Retinal pigment epithelial cell (primary cell): ENCODE measurements at places on chromosomes 2 and 18.

GRCh38 chr18:48111587-48111986, 181.1 kb upstream of the SMAD2 start:
- no peak for DNase-seq

DNA sequence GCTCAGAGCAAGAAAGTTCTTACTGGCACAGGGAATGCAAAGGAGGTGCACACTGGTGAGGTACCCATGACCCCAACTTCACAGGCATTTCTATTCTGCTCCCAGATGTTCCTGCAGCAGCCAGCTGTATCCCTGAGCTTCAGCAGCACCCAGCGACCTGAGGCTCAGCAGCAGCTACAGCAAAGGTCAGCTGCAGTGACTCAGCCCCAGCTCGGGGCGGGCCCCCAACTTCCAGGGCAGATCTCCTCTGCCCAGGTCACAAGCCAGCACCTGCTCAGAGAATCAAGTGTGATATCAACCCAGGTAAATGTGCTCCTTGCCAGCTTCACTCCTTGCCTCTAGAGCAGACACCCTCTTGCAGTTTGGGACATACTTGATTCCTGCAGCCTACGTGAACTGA, 14.1 kb upstream of the RPL31 start:
- no peak for DNase-seq

GRCh38 chr2:38380397-38381130, 3.5 kb upstream of the ATL2 start:
- no peak for DNase-seq

DNA sequence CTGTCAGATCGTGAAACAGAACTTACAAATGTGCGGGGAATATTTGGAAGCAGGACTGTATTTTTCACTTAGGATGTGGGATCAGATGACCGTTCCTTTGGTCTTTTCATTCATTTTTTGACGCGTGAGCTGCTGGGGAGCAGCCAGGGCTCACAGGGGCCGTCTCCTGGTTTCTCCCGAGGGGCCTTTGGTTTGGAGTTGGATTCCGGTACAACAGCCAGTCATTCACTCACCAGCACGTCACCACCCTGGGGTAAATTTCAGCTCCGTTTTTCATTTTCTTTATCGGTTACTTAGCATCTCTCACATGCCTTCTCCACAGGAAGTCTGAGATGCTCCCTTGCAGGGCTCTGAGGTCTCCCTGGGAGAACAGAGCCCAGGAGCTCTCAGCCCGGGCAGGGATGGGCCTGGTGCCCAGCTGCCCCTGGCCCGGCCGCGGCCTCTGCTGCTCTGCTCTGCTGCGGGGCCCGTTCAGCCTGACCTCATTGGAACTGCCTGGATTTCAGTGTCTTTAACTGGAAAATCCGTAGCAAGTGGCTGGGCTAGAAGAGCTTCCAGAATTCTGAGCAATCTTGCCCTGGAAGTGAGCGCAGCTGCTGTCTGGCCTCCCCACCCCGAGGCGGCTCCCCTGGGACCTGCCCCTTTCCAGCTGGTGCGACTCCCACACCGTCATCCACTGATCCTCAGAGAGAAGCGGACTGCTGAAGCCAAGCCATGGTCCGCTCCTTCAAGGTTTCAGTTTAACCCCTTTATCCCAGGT, 335.6 kb downstream of the EIPR1 start:
- DNase-seq = no peak

DNA sequence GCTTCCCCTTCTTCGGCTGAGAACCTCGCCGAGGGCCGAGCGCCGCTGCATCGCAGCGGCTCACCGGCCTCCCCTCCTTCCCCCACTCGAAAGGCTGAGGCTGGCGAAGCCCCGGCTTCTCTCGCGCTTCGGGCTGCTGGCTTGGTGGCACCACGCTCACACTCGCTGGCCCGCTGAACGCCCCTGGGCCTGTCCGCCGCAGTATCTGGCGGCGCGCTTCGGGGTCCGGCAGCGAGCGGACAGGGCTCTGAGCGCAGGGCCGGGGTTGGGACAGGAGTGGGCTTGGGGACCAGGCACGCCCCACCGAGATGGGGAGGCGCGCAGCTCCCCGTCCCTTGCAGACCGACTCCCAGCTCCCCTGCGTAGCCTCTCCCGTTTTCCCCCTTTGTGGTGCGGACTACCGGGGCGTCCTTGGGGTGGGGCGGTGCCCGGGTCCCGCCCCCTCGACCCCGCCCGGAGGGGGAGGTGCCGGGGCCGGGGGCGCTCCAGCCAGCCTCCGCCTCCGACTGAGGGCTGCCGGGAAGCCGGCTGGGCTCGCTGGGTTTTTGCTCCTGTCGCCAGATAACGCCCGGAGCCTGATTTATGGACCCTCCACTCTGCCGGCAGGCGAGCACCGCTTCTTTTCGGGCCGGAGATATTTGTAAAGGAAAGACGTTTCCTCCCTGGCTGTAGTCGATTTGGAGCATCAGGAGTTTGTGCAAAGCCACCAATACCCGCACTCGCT, 3.8 kb downstream of the GBX2 start:
- DNase-seq = no peak

DNA sequence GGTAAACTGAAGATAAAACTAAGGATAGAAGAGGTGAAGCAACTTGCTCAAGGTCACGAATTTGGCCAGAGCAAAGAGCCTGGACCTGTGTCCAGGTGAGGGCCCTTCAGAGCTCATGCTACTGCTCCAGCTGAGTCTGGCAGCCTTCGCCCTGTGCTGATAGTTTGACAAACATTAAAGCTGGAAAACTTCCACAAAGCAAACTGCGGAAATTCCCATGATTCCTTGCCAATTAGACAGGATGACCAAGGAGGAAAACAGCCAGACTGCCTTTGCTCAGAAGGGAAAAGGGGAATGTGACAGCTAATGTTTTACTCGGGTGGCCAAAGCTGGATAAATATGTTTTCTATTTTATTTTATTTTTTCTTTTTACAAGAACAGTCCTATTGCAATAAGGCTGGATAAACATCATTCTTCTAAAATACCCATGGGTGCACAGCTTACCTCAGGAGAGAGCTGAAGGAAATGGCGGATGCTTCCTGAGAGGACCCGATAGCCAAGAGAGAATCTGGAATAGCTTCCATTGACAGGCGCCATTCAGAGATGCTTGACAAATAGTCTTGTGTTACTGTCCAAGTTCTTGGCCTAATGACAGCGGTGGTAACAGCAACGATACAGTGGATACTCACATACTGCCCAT, 5.3 kb upstream of the CTAGE1 start:
- DNase-seq = no peak

GRCh38 chr2:240153418-240153817, 13.0 kb upstream of the OTOS start:
- no peak for DNase-seq

DNA sequence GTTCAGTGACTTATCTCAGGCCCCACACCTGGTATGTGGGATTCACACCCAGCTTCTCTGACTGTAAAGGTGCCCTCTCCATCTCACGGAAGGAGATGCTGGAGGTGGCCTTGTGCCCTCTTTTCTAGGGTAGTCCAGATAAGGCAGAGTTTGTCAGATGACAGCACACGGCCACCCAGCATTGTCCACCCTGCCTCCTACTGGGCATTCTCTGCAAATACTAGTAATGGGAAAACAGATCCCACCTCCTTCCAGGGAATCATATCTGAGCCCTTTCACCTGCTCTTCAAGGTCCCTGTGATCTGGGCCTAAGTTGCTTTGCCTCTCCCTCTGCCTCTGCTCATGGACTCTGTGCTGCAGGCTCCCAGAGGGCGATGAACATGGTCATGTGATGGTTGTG, 214.7 kb downstream of the CLIP4 start:
- DNase-seq = no peak

- DNase-seq = no peak
These were observed 25.6 kb upstream of the ZNF407 start for GRCh38 chr18:74571895-74572680.

GRCh38 chr18:67540559-67540958, 24.0 kb upstream of the DSEL start:
- no peak for DNase-seq

DNA sequence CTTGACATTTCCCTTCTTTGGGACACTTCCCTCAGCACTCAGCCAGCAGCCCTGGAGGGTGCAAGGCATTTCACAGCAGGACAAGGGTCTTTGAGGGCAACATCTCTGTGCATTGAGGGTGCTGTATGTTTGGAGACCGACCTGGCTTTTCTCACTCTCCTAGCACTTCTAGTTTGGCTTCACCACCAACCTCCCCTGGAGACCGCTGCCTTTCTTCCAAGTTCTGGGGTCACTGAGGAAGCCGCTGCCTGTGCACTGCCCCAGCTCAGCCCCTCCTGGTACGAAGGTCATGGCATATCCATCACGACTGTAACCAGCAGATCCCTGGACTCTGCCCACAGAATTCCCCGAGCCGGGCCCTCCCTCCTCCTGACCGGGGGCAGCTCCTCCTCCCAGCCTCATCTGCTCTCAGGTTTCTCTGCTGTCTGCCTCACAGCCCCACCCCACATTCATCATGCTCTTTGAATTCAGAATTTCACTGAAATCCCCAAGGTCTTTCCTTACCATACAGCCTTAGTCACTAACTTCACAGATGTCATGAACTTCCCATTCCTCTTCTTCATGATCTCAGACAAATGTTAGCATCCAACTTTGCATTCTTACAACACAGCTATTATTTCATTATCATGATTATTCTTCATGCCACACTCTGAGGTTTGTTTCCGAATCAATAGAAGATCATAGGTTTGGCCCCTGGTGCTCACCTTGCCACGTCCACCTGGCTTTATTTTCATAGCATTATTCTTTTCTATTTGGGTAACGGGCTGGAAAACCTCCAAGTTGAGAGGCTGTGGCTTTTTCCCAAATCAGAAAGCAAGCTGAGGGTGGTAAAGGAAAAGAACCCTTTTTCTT, 113.0 kb upstream of the COPS8 start:
- DNase-seq = peak; percentile 0

GRCh38 chr2:234095301-234095700, 44.8 kb downstream of the SPP2 start:
- DNase-seq = no peak

DNA sequence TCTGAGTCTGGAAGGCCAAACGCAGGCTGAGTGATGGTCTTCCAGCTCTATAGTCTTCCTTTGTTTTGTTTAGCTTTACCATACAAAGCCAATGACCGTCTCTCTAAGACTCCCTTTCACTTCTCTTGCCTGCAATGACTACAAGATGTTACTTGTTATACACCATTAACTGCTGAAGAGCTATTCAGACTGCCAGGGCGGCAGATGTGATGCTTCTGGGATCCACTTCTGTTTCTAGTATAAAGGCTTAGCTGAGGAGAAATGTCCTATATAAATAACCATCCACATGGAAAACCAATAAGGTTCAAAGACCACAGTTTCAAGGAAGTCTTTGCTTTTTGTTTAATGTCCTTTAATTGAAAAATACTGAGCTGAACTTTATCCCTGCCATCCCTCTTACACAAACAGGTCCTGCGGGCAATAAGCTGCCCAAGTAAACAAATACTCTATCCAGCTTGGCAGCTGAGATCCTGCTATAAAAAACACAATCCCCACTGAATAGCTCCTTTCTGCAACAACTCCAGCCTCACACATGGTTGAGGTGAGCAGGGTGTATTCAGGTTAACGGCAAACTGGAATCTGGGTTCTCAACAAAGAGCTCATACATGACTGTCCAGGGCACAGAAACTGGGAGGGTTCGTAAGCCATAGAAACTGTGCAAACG, 124.6 kb downstream of the VIT start:
- DNase-seq = no peak

GRCh38 chr2:54088191-54088634, 27.2 kb upstream of the ACYP2 start:
- no peak for DNase-seq

DNA sequence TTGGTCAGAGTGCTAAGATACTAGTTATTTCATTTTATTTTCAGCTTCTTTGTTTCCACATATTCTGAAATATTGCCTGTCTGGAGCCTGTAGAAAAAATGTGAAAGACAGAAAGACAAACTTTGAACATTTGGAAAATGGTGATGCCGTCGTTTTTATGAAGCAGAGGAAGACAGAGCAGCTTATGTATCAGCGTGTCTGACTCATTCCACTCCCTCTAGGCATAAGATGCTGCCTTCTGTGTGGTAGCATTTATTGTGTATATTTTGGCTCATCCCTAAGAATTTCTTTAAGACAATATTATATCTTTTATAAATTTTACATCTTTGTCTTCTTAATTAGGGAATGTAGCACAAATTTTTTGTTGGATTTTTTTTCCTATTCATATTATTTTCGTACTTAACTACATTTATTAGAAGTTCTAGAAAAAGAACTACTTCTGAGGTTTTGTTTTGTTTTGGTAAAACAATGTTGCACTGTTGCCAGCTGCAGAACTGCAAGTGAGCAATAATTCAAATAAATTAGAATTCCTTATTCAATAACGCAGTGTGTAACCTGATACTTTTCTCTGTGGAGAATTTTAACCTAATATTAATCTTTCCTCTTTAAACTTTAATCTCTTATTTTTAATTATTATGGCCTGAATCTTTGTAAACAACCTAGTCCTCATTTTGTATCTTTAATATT, 300.4 kb downstream of the ZNF407 start:
- DNase-seq = no peak

- no peak for DNase-seq
These were observed 1277.0 kb upstream of the SLC39A10 start for GRCh38 chr2:194380011-194380410.

GRCh38 chr18:57397440-57398132, 37.6 kb upstream of the ONECUT2 start:
- no peak for DNase-seq

GRCh38 chr18:6866552-6867085, 137.1 kb downstream of the ARHGAP28 start:
- DNase-seq = peak; percentile 69

DNA sequence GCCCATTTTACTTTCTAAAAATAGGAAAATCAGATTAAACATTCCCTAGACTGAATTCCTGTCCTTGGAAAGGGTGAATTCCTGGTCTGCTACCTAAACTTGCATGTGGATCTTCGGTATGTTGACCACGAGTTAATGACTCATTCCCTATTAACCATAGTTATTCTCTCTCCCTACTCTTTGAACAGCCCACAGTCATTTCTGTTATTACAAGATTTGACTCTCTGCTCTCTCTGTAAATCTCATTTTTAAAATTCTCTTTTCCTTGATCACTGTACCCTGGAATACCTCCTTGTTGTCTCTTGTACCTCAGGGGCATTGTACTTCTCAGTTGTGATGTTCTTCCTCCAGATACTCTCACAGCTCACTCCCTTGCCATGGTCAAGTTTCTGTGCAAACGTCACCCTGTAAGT, 92.0 kb upstream of the GULP1 start:
- DNase-seq = peak; percentile 81

DNA sequence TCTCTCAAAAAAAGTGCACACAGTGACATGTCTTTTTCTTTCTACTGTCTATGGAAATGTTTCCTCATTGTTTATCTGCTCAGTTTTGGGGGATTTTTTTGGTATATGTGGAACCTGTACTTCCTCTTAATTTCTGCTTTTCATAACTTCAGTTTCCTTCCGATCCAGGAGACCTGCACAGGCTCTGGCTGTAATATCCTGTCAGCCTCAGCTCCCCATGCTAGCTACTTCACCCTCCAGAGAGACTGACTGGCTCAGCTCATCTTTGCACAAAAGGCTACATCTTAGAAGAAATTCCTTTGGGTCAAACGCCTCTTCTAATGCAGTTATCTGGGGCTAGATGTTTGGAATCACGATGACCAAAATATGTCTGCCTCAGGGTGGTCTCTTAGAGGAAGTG, 378.4 kb downstream of the RND3 start:
- DNase-seq = no peak
